Activated CD4-positive, alpha-beta T cell treated with anti-CD3 and anti-CD28 coated beads, Interleukin-2, amount 10 ng/mL, durations not matched to agents 24 days and 14 days (primary cell): ENCODE measurements at places on chromosomes 2 and 18.

GRCh38 chr2:122105171-122105876 is 349.9 kb downstream of the TSN start:
- no peak for DNase-seq

- no peak for DNase-seq
Observed at GRCh38 chr2:96112501-96113366, 3.6 kb downstream of the ADRA2B start.

DNA sequence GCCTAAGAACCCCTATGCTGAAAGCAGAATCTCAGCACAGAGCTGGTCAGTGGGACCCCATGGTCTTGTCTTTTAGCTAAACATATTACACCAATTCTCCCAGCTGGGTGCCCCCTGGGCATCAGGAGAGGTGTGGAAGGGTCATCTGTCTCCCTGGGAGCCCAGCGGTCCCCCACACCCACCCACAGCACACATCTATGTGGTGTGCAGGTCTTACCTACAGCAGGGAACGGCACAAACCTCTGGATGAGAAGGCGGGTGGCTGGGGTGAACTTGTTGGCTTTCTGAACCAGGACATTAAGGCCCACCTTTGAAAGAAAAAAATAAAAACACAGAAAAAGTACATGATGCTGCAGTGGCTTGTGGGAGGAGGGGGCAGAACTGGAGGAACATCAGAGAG is 70.7 kb downstream of the EMX1 start:
- no peak for DNase-seq

DNA sequence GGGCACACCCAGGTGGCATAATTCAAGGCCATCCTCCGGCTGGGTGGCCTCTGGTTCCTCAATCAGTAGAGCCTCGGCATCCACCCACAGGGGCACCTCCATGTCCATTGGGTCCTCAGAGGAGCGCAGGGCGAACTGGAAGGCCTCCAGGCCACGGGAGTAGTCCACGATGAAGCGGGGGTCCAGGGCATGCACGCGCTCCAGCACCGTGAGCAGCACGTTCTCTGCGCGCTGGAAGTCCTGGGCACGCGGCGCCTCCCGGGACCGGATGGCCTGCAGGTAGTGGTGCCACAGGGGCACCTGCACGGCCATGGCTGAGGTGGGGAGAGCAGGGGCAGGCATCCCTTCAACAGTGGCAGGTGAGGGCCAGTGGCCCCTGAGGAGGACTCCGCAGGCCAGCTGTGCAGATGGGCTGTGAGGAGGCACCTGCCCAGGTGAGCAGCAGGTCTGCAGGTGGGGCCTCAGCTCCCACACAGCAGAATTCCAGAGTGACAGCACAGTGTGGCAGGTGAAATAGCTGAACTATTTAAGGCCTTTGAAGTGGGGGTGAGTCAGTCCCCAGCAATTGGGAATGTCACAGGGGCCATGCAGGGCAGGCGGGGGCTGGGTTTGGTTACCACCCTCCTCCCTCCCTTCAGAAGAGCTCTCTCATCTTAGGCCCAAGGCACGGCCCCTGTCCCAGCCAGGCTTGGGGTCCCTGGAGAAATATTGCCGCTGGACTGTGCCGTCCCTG is at the start of gene MAB21L4:
Gene MAB21L4, minus strand, starts transcription at position 501 of the 733 bp plus-strand sequence. Its CDS starts 159 bp downstream, at position 342.
- DNase-seq: no peak

GRCh38 chr2:121697108-121697631 is 39.5 kb downstream of the NIFK start:
- DNase-seq: no peak

- DNase-seq: no peak
Observed at GRCh38 chr2:5990086-5990485, 297.9 kb downstream of the SOX11 start.

DNA sequence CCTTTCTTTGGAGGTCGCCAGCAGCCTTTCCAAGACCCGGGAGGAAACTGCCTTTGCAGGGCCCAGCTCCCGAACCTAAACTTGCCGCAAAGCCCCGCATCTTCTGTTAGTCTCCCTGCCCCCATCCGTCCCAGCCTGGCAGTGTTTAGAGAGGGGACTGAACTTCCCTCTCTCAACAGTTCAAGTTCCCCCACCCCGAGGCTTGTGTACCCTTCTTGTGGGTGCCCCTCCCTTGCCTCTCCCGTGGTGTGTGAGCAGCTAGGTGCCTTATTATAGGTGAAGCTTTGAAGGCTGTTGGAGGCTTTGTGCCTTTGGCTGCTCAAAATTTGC is 1.4 kb downstream of the LBH start:
- DNase-seq: peak; percentile 80

DNA sequence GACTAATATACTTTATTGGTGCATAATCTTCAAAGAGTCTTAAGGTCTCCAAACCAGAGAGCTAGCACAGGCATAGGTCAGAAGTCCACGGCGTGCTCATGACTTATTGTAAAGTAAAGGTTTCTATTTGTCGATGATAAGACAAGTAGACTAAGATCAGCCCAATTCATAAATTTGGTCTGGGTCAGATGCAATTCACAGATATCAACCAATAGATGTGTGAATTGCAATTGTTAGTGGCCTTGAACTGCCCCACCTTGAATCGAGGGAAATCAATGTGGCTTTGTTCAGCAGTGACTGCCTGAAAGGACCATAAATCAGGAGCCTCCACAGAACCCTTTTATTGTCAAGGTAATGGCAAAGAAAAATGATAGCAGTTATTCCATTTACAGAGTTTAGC is 39.1 kb upstream of the CPS1 start:
- DNase-seq: no peak

GRCh38 chr2:223642506-223642905 is 40.3 kb upstream of the SCG2 start:
- no peak for DNase-seq

- DNase-seq: no peak
Observed at GRCh38 chr18:46759890-46760289, 3.0 kb upstream of the ST8SIA5 start.
